ENCODE measurements at places on chromosomes 5 and 9.

DNA sequence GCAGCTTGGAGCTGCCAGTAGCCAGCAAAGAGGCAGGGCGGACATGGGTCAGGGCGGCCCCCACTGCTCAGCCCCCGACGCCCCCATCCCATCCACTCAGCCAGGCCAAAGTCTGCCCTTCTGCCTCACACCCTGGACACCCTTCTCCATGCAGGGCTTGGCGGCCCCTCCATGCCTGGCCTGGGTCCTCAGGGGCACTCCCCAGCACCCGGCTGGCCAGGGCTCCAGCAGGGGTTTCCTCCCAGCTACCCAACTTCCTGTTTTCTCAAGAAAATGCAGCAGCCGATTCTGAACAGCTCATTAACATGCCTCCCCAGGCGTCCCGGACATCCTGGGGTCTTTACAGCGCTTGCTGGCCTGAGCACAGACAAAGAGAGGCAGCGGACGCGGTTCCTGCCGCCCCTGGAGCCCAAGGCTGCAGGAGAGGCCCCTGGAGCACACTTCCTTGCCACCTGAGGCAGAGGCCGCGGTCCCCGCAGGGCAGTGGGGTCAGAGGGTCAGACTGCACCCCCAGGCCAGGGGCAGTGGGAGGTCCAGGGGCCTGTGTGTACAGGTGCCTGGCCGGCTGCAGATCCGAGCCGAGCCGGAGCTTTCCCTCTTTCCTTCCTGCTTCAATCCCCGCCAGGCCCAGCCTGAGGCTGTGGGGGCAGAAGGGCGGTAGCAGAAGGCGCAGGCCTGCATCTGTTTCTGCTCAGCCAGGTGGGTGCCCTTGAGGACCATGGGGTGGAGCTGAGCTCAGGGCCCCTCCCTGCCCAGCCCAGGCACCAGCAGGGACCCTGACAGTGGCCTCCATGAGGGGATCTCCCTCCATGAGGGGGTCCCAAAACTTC is 18.7 kb upstream of the NRARP start:
- no peak for DNase-seq

GRCh38 chr5:147169901-147170300 is 64.9 kb upstream of the STK32A start:
- DNase-seq, result no peak

DNA sequence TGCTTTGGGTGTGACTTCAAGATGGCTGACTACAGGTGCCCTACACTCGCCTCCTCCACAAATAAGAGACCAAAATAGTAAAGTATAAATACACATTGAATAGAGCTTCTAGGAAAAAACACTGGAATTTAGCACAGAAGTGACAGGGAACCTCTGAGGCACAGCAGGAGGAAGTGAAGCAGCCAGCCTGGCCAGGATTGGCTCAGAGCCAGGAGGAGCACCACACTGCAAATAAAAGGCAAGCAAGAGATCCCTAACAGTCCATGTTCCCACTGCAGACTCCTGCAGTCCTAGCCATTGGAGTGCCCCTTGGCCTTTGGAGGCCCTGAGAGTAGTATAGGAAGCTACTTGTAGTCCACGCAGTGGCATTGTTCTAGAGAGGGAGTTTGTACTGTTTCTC is 186.7 kb upstream of the TLX3 start:
- no peak for DNase-seq

DNA sequence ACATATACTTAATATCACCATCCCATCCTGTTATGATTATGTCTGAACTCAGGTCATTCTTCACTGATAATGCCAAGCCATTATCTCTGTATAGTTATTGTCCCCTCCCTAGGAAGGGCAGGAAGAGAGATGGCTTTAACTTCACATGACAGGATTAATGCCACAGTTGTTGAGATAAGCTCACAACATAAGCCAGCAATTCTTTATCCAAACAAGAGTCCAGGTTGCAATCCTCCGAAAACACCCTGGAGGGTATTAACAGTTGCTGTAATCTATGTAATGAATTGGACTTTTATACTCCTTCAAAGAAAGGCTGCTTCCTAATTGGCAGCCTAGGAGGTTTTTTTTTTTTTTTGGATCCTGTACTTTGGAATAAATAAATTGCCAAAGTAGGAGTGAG is 779.4 kb downstream of the SEMA5A start:
- DNase-seq, result no peak

- DNase-seq, result no peak
Measured at GRCh38 chr9:89610391-89610925, 5.6 kb downstream of the GADD45G start.

All from activated CD4-positive, alpha-beta T cell treated with anti-CD3 and anti-CD28 coated beads for 24 hours (primary cell).